SHP77 treated with DMSO at 0.1 percent for 48 hours (cell line): ENCODE measurements at places on chromosomes 7 and 10.

- no peak for DNase-seq
Observed at GRCh38 chr10:70538731-70539338, 60.3 kb downstream of the PALD1 start.

DNA sequence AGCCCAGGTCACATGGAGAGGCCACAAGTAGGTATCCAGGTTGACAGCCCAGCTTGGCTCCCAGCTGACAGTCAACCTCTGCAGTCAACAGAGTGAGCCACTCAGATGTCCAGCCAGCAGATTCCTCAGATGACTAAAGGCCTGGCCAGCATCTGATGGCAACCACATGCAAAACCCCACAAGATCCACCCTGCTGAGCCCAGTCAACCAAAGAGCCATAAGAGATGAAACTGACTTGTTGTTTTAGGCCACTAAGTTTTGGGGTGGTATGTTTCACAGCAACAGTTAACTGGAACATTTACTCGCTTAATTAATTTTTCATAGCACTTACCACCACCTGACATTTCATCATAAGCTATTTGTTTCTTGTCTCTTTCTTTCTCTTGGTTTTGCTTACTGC, 107.3 kb upstream of the KDM7A start:
- DNase-seq: no peak

DNA sequence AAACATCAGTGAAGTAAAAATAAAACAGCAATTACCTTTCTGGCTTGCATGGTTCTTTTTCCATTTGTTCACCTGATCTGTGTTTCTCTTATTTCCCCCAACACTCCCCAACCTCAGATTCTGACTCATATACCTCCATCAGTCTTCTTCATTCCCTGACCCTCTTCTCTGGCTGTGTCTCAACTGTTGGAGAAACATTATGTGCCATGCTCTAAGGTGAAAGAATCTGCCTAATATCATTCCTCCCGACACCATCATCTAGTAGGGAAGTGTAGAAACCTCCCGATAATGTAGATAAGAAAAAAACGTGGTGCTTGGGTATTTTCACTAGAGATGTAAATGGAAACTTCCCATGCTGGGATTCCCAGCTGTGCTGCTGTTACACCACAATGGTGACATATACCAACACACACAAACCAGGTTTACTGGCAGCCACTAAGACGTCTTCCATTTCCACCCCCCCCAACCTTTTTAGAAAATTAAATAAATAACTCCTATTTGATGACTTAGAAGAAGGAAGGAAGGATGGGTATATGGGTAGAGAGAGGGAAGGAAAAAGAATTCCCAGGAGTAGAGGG, 63.4 kb downstream of the OSBPL3 start:
- DNase-seq: no peak

DNA sequence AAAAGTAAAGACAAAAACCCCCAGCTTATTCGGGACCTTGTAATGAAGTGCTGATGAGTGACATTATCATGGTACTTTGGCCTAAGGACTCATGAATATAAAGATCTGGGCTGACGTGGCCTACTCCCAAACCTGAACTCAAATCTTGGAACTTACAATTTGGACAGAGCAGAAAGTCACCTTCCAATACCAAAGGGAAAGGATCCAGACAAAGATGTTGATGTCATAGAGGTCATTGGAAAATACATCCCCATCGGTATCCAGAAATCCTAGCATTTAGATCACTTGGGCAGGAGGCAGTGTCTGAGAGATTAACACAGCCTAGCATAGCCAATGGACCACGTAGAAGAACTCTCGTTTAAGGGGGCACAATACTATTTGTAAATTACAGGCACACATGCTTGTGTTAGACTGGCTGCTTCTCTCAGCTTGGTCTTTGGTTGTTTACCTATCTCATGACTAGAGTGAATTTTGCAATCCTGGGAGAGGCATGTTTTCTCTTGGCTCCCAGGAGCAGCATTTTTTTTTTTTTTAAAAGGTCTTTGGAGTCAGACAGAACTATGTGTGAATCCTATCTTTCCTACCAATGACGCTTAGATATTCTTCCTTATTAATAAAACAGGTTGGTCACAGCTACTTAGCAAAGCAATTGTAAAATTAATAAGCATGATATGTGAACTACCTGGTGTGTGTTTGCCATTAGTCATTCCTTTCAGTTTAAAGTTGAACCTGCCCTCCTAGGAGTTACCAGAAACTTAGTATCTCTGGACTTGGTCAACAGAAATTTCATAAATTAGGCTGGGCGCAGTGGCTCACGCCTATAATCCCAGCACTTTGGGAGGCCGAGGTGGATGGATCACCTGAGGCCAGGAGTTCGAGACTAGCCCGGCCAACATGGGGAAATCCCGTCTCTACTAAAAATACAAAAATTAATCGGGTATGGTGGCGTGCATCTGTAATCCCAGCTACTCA, 27.8 kb upstream of the MRPS33 start:
- DNase-seq: no peak

DNA sequence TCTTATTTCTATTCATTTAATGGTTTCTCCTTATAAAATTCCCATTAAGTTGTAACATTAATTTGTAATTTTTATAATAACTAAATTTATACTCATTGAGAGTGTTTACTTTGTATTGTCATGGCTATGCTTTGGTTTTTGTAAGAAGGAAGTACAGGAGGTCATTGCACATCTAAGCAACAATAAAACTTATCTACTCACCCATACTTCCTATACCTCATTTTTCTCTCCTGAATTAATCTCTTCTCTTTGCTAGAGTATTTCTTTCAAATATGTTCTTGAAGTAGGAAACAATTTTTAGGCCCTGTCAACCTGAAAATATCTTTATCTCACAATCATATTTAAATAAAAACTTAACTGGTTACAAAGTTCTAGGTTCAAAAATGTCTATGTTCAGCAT, 95.4 kb upstream of the WDR11 start:
- no peak for DNase-seq

DNA sequence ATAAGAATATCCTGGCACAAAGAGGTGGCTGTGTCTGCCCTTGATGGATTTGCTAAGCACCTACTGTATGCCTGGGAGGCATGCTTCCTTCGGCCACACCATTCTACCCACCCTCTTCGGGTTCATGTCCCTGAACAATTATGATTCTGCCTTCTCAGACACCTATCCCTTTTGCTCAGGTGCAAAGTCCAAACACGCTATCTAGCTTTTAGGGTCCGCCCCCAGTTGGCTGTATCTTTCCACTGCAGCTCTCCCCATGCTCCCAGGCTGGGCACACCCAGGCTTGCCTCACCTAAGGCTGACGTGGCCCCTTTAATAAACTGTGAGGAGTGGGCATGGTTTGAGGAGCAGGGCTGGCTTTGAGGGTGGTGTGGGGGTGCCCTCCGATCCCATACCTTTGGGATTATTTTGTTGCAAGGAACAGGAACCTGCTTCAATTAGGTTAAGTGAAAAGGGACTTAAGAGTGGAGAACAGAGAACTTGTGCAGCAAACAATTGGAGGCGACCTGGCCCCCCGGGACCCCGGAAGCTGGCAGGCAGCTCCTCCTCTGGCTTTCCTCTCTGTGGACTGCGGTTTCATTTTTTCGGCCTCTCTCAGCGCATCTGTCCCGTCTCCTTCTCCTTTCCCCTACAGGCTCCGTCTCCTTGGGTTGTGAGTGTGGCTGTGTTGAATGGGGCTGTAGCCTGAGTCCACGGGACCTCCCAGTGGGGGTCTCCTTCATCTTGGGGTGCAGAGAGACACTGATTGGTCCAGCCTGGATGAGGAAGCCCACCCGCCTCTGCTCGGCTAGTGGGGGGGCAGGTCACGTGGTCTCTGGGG, 3.8 kb downstream of the CLIP2 start:
- DNase-seq: no peak

DNA sequence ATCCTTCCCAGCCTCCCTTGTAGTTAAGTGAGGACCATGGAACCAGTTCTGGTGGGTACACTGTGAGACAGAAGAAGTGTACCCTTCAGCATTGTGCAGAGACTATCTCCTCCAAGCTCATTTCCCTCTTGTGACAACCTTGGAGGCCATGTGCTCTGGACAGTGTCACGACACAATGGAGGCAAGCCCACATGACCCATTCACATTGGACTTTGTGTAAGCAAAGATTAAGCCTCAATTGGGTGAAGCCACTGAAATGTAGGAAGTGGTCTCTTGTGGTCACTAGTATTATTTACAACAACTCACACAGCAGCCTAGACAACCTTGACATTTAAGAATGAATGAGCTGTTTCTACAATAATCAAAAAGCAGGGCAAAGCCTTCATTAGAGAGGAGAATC, 124.2 kb downstream of the INHBA start:
- DNase-seq: no peak

- DNase-seq: peak; percentile 59
Observed at GRCh38 chr7:76201732-76202665, at the start of gene SRRM3. TSS of gene SRRM3 (plus strand) at chr7:76201896. CDS start at chr7:76235067, 33,171 bp downstream.

- no peak for DNase-seq
Observed at GRCh38 chr10:35329520-35329919, 6.8 kb upstream of the CCNY start.

DNA sequence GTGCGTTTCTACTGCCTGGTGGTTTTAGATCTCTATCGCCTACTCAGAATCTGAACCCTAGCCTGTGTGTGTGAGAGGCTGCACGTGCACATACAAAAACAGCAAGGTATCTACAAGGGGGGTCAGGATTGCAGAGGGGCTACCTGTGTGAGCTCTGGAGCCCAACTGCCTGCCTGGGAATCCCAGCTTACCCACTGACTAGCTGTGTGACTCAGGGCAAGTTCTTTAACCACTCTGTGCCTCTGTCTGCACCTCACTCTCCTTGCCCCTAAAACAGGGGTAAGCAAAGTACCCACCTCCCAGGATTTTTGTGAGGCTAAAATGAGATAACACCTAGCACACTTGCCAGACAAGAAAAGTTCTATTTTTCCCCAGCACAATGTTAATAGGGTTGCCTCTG, 32.5 kb downstream of the DLG5 start:
- DNase-seq: no peak
